ENCODE measurements at places on chromosomes 4 and X.
A peak's percentile ranks its signal among the peaks of the same experiment; 100 is the strongest.

DNA sequence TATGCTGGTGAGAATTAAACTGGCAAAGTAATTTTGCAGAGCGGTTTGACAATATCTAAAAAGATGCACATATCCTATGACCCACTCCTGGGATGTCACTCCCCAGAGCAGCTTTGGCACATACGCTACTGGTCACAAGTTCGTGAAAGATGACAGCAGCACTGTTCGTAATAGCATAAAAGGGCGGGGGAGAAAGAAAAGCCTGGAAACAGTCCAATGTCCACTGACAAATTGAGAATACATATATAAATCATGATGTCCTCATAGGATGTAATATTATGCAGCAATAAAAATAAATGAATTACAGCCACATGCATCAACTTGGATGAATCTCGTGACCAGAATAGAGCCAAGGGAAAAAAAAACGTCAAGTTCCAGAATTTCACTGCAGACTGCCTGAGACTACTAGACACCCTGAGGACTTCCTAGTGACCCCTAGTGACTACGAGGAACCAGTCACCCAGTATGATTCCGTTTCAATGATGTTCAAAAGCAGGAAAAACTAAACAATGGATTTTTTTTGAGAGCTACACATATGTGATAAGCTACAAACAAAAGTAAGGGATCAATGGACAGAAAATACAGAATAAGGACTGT, 1.8 kb downstream of the PCSK1N start:
- H3K4me3 ChIP-seq: no peak overlapping the region
- H3K27ac ChIP-seq: no peak overlapping the region
- no peaks in the 10 kb centered on the region for H3K36me3 ChIP-seq
- peaks cover 9% of the 10 kb centered on the region for H3K4me1 ChIP-seq
- H3K27me3 ChIP-seq: peaks cover 57% of the 10 kb centered on the region
- no peak for DNase-seq

- H3K27ac ChIP-seq: no peak overlapping the region
- no peak overlapping the region for H3K4me3 ChIP-seq
- no peaks in the 10 kb centered on the region for H3K27me3 ChIP-seq
- no peak for DNase-seq
- no peaks in the 10 kb centered on the region for H3K36me3 ChIP-seq
These were observed 378.0 kb downstream of the AFF2 start for GRCh38 chrX:148878371-148878770.

DNA sequence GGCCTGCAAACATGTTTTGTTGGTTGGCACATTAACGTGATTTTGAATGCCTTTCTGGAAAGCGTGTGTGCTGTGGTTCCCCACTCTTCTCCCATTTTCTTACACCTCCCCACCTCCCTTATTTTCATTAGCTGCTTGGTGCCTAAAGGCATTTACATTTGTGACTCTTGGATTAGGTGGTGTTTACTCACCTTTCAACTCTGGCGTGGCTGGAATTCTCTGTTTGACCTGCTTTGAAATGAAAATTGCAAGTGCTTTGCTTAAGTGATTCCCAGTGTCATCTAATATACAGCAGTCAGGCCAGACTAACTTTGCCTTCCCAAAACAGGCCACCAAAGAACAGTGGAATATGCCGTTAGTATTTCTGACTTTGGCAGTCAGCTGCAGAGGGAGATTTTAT, 80.5 kb downstream of the NHSL2 start:
- H3K4me3 ChIP-seq: no peak overlapping the region
- no peak overlapping the region for H3K27ac ChIP-seq
- H3K36me3 ChIP-seq: no peaks in the 10 kb centered on the region
- H3K4me1 ChIP-seq: no peaks in the 10 kb centered on the region

GRCh38 chr4:133856731-133857355, 344.7 kb downstream of the PABPC4L start:
- no peaks in the 10 kb centered on the region for H3K4me1 ChIP-seq
- no peak overlapping the region for H3K4me3 ChIP-seq
- no peaks in the 10 kb centered on the region for H3K36me3 ChIP-seq
- DNase-seq: no peak

DNA sequence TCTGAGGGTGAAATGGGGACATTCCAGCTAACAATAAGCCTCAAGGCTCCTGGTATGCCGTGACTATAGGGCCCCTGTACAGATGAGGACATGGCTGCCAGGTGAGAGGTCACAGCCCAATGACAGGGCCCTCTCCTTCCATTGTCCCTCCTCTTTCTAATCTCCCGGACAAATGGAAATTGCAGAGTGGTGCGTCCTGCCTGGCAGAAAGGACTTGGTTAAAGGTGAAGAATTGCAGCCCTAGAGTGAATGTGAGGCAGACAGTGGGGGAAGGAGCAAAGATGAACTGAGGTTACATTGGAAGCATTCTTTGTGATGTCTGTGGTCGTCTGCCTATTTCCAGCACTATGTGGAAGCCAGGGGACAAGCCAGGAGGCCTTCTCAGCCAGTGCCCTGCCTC, 6.7 kb upstream of the UCP1 start:
- H3K4me1 ChIP-seq: no peaks in the 10 kb centered on the region
- H3K27ac ChIP-seq: no peak overlapping the region
- H3K4me3 ChIP-seq: no peak overlapping the region
- no peak for DNase-seq
- H3K36me3 ChIP-seq: no peaks in the 10 kb centered on the region
- H3K27me3 ChIP-seq: peaks cover 55% of the 10 kb centered on the region

DNA sequence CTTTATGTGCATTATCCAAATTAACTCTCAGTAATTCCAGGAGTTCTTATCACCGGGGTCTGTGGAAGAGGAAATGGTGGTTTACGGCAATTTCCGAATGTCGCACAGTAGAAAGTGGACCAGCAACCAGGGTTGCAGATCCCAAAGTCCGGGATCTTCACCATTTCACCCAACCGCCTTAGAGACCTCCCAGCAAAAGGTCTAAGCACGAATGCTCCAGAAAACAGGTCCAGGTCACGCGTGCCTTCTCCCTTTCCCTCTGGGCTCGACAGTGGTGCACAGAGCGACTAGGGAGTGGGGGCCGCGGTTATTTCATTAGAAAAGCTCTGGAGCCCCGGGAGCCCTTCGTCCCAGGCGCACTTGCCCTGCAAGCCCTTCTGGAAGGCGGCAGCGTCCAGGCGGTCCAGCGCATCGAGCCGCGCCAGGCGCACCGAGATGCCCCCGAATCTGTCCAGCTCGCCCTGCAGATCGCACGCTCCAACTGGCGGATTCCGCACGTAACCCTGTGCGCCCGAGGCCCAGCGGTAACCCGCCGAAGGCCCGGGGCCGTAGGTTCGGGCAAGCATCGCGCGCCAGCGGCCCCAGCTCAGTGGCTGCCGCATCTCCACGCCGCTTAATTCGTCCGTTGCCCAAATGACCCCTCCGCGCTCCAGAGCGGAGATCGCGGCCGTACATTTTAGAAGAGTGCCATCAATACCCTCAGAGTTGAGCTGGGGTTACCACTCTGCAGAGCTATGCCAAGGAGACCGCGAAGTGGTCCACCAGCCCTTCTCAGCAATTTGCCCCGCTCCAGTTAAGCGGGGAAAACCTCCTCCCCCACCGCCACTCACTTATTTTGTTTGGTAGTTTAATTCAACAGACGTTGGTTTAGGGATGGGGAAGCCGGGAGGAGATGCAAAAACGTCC, at the start of gene NUDT6:
Gene NUDT6 (minus strand): TSS at position 627 of the 906 bp plus-strand sequence. CDS start 25 bp downstream, at position 602.
- no peaks in the 10 kb centered on the region for H3K36me3 ChIP-seq
- DNase-seq: peak; percentile 39
- no peak within 1 kb of the TSS for H3K4me3 ChIP-seq

GRCh38 chr4:15459706-15460105, 10.0 kb upstream of the CC2D2A start:
- no peak for DNase-seq
- peaks cover 2% of the 10 kb centered on the region for H3K4me1 ChIP-seq
- H3K27ac ChIP-seq: no peak overlapping the region
- H3K4me3 ChIP-seq: no peak overlapping the region
- H3K27me3 ChIP-seq: peaks cover 15% of the 10 kb centered on the region
- H3K36me3 ChIP-seq: no peaks in the 10 kb centered on the region

DNA sequence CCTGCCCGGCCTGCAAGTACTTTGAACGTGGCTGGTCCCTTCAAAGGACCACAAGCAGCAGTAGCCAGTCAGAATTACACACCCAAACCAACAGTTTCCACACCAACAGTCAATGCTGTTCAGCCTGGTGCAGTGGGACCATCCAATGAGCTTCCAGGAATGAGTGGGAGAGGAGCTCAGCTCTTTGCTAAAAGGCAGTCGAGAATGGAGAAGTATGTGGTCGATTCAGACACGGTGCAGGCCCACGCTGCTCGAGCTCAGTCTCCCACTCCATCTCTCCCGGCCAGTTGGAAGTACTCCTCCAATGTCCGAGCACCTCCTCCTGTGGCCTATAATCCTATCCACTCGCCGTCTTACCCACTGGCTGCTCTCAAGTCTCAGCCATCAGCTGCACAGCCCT, 104.4 kb upstream of the MYOZ2 start:
- H3K27me3 ChIP-seq: peaks cover 11% of the 10 kb centered on the region
- H3K36me3 ChIP-seq: no peaks in the 10 kb centered on the region
- DNase-seq: no peak
- H3K27ac ChIP-seq: no peak overlapping the region

GRCh38 chr4:87971866-87972265, 3.6 kb upstream of the SPP1 start:
- no peak overlapping the region for H3K4me3 ChIP-seq
- peaks cover 64% of the 10 kb centered on the region for H3K27me3 ChIP-seq
- H3K27ac ChIP-seq: no peak overlapping the region
- no peaks in the 10 kb centered on the region for H3K36me3 ChIP-seq

DNA sequence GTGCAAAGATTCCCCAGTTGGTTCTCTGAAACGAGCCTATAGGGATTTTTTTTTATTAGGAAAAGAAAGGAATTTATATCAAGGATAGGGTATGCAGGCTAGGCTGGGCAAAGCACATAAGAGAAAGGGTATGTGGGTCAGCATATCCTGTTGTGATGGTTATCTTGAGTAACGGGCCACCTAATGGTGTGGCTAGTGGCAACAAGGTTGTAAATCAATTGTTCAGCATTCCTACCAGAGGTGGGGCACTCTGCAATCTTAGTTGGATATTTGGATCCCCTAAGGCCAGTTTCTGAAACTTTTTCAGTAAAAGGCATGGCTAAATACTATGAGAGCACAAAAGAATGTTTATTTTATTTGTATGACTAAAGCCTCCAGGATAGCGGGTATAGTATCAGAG, 42.7 kb downstream of the DCAF12L1 start:
- no peak for DNase-seq
- no peak overlapping the region for H3K4me3 ChIP-seq
- no peak overlapping the region for H3K27ac ChIP-seq

DNA sequence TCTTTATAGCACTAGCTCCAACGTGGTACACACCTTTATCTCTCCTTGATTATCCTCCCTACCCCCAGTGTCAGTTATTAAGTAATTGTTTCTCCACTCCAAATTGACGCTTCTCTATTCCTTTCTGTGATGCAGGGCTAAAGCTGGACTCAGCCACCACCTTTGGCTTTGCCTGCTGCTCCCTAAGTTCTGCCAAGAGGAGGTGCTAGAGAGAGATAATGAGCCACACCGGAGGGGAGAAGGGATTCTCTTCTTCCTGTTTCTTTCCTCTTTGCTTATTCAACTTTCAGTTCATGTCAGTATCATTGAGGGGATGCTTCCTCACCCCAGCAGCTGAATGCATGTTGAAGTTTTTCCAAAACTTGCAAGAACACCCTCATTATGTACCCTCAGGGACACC, 176.5 kb downstream of the GBA3 start:
- no peaks in the 10 kb centered on the region for H3K36me3 ChIP-seq
- no peaks in the 10 kb centered on the region for H3K27me3 ChIP-seq
- no peak overlapping the region for H3K4me3 ChIP-seq
- no peaks in the 10 kb centered on the region for H3K4me1 ChIP-seq
- no peak for DNase-seq

- no peaks in the 10 kb centered on the region for H3K27me3 ChIP-seq
- no peaks in the 10 kb centered on the region for H3K36me3 ChIP-seq
- no peaks in the 10 kb centered on the region for H3K4me1 ChIP-seq
- H3K4me3 ChIP-seq: no peak overlapping the region
These were observed 164.4 kb downstream of the GRIA3 start for GRCh38 chrX:123348468-123348867.

DNA sequence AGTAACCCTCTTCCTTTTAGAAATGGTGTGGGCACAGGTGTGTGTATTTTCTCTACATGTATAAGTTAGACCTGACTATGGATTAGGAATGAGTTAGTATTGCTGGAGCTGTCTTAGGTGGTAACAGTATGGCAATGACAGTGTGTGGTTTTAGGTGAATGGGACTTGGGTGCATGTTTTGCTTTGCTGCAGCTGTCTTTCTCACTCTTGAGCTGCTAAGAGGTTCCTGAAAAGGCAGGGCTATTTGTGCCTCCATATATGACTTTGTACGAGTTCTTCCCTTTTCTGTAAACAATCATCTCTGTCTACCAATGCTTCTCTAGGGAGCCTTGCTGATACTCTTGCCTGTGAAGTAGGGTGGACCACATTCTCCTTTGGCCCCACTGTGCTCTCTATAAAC, 234.8 kb upstream of the HHIP start:
- H3K27ac ChIP-seq: no peak overlapping the region
- no peaks in the 10 kb centered on the region for H3K36me3 ChIP-seq
- H3K27me3 ChIP-seq: no peaks in the 10 kb centered on the region
- DNase-seq: no peak
- no peaks in the 10 kb centered on the region for H3K4me1 ChIP-seq

DNA sequence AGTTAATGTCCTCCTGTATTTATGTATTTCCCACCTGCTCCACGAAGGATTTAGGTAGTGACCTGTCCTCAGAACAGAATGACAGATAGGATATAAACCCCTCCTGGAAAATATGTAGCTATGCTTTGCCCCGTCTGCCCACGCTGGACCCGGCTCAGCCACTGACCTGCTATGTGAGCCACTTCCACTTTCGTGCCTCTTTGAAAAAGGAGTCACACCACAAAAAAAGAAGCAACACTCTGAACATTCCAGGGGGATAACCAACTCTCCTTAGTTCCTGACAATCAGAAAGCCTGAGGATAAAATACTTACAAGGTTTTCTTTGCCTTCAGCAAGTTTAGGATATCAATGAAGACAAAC, 11.1 kb downstream of the ACSL1 start:
- peaks cover 19% of the 10 kb centered on the region for H3K4me1 ChIP-seq
- H3K36me3 ChIP-seq: no peaks in the 10 kb centered on the region
- H3K27ac ChIP-seq: no peak overlapping the region
- H3K27me3 ChIP-seq: no peaks in the 10 kb centered on the region

- H3K4me1 ChIP-seq: no peaks in the 10 kb centered on the region
- H3K27me3 ChIP-seq: peaks cover 2% of the 10 kb centered on the region
- no peaks in the 10 kb centered on the region for H3K36me3 ChIP-seq
- no peak overlapping the region for H3K27ac ChIP-seq
- H3K4me3 ChIP-seq: no peak overlapping the region
These were observed 99.0 kb downstream of the FIP1L1 start for GRCh38 chr4:53476232-53477037.

GRCh38 chrX:98523026-98523425, 1639.3 kb downstream of the RPA4 start:
- H3K4me3 ChIP-seq: no peak overlapping the region
- H3K27ac ChIP-seq: no peak overlapping the region
- no peaks in the 10 kb centered on the region for H3K27me3 ChIP-seq

DNA sequence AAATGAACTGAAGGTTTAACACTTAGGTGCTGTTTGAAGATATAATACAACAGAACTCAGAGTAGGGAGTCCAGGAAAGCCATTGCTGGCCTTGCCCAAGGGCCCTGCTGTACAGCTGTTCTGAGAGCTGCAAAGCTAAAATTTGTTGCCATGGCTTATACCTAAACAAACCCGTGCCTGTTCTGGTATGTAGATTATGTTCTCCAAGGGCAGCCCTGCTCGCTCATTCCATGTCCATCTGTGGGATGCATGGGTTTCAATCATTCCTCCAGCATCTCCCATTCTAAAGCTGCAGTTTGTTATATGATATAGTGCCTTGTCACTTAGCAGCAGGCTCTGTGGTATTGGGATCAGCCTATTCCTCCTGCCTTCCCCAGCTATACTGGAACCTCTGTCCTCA, 80.8 kb upstream of the BMPR1B start:
- no peak overlapping the region for H3K27ac ChIP-seq
- H3K4me1 ChIP-seq: no peaks in the 10 kb centered on the region
- no peak overlapping the region for H3K4me3 ChIP-seq
- no peaks in the 10 kb centered on the region for H3K36me3 ChIP-seq
- no peaks in the 10 kb centered on the region for H3K27me3 ChIP-seq

Data from T-helper 2 cell treated with Interferon-gamma antibody and Interleukin-4, amounts not matched to agents 5 μg/mL and 100 μg/mL, for 36 hours (primary cell).